Ovary (tissue), 10 donors: ENCODE measurements at places on chromosomes 13 and 19.
A peak's percentile ranks its signal among the peaks of the same experiment; 100 is the strongest.

GRCh38 chr19:55601084-55601483 is 996 bp downstream of the ZNF524 start:
- DNase-seq = no peak

- DNase-seq = no peak
These were observed 666 bp downstream of the POMP start for GRCh38 chr13:28659621-28659970.

DNA sequence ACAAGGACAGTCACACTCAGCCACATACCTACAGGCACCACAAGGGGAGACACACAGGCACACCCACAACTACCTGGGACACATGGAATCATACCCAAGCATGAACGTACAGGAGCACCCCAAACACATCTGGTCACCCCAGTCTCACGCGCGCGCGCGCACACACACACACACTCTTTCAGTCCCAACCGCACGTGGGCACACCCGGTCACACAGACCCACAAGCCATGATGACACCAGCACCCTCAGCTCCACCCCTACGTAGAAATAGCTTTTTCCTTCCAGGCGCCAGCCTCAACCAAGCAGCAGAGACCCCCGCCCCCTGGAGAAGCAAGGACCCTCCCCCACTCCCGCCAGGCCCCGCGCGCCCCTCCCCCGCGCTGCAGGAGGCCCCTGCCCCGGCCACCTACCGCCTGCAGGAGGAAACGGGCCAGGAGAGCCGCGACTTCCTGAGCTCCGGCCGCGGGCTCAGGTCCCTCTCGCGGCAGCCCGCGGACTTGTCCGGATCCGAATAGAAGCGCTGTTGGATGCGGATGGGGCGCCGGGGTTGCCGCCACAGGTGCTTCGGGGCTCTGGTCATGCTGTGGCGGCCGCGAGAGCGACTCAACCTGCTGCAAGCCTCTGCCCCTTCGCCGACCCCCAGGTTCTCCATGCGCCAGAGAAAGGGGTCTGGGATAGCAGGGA is 6.4 kb upstream of the PDE4C start:
- DNase-seq = no peak

DNA sequence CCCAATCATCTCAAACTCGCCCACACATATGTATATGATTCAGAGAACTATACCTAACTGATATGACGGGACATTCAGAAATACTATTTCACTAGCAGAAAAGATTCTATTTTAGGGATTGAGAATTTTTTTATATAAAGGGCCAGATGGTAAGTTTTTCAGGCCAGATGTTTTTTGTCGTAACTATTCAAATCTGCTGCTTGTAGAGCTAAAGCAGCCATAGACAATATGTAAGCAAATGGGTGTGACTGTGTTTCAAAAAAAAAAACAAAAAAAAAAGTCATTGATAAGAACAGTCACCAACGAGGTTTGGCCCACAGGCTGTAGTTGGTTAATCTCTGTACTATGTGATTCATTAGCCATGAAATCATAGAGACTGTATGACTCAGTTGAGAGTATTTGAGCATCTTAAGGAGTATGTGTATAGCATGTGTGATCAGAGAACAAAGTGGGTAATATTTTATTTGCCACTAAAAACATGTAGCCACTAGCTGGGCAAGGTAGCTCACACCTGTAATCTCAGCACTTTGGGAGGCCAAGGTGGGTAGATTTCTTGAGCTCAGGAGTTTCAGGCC is 2724.7 kb downstream of the PCDH9 start:
- DNase-seq = no peak

GRCh38 chr19:38317104-38317612 is 1.4 kb upstream of the YIF1B start:
- DNase-seq = no peak

DNA sequence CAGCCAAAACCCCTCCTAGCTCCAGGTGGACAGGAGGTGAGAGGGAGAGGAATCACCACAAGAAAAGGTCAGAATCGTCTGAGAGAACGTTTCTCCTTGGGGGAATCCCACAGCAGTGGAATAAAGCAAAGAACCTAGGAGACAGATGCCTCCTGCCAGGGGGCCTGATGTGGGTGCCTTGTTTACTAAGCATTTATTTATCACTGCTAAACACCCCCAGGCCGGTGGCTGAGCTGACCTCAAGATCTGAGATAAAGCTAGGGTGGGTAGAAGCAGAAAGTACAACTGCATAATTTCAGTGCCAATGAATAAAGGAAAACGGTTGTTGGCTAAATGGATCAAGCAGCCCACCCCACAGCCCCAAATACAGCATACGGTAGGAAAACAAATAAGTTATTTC is 33.9 kb upstream of the ATP11A start:
- DNase-seq = no peak

- DNase-seq = no peak
These were observed 589.8 kb downstream of the LMO7 start for GRCh38 chr13:76225815-76226489.

DNA sequence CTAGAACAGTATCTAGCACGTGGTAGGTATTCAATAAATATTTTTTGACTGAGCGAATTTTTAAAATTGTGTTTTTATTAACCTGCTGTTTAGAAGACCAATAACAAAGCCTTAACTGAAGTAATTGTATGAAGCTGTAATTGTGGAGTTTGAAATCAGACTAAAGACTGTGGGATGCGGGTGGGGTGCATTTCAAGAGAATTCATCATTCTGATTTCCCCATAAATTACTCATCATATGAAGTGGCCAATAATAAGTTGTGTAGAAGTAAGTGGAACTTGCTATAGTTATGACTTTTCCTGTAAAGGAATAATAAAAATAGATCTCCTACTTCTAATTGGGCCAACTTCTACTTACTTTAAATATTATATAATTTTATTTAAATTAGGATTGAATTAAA is 449.3 kb downstream of the PCDH9 start:
- DNase-seq = no peak

GRCh38 chr19:16104722-16105121 is 7.0 kb upstream of the RAB8A start:
- DNase-seq = no peak

GRCh38 chr19:56066152-56067023 is 54.7 kb downstream of the ZNF787 start:
- peak; percentile 75 for DNase-seq

GRCh38 chr13:95533545-95534160 is 18.9 kb upstream of the CLDN10 start:
- DNase-seq = no peak

DNA sequence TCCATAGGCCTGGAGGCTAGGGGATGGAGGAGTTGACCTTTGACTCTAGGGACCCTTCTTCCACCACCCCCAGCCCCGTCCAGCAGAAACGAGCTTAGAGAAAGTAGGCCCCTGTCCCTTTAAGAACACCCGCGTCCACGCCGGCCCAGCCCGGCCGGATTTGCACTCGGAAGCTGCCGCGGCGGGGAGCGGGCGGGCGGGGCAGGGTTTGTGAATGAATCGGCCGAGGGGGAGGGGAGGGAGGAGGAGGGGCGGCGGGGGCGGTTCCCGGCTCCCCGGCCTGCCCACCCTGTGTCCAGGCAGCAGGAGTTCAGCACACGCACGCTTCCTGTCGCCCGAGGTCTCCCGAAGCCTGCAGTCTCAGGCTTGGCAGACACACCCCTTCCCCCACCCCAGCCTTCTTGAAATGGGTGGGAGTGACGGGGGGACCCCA is 1.5 kb downstream of the UNC13A start:
- DNase-seq = no peak
